ENCODE measurements at places on chromosomes 6 and 20.

DNA sequence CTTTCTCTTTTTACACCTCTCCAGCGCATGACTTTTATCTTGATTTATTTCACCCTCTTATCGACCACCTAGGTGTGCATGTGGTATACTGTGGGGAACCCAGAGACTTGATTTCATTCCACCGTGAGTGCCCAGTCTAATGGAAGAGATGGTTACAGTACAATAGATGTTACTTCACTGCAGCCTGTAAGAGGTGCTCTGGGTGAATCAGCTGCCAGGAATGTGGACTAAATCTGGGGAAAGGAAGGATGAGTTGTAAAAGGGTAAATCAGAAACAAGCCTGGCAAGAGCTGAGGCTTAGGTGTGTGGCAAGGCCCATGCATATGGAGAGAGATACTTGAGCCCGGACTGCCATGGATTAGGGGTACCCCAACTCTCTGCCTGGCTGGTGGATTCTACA is 7.4 kb downstream of the STK35 start:
- no peaks in the 10 kb centered on the region for H3K36me3 ChIP-seq
- H3K4me3 ChIP-seq = no peak overlapping the region
- no peaks in the 10 kb centered on the region for H3K27me3 ChIP-seq
- peaks cover 64% of the 10 kb centered on the region for H3K4me1 ChIP-seq
- DNase-seq = no peak

DNA sequence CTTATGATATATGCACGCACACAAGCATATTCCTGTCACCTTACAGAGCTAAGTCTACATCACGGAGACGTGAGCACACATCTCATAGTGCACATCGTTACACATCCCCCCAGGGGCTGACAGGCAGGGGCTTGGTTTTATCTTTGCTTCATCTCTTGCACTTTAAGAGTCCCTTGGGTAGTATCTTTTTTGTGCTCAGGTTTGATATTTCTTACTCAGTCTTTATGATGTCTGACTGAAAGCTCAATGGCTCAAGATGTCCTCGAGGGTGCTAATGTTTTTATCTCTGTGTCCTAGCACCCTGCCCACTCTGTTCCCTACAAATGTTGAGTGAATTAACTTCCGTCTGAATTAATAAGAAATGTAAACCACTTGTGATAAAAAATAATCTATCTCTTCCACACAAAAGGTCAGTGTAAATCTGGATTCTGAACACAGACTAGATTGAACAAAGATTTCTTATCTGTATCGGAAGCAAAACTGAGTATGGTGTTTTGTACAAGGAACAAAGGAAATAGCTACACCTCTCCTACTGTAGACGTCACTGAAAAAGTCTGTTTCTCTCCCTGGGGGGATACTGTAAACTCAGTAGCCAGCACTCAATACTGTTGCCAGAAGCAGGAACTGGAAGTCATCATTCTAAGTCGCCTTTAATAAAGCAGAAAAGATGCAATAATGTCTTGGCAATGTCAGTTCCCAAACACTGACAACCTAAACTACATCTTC is 195.1 kb downstream of the PRKN start:
- no peaks in the 10 kb centered on the region for H3K4me1 ChIP-seq
- no peak overlapping the region for H3K4me3 ChIP-seq
- H3K27me3 ChIP-seq = no peaks in the 10 kb centered on the region
- no peak overlapping the region for H3K27ac ChIP-seq

GRCh38 chr6:91135406-91136103 is 548.7 kb upstream of the MAP3K7 start:
- no peaks in the 10 kb centered on the region for H3K4me1 ChIP-seq
- no peak for DNase-seq
- H3K4me3 ChIP-seq = no peak overlapping the region
- no peaks in the 10 kb centered on the region for H3K27me3 ChIP-seq
- H3K36me3 ChIP-seq = no peaks in the 10 kb centered on the region
- no peak overlapping the region for H3K27ac ChIP-seq

DNA sequence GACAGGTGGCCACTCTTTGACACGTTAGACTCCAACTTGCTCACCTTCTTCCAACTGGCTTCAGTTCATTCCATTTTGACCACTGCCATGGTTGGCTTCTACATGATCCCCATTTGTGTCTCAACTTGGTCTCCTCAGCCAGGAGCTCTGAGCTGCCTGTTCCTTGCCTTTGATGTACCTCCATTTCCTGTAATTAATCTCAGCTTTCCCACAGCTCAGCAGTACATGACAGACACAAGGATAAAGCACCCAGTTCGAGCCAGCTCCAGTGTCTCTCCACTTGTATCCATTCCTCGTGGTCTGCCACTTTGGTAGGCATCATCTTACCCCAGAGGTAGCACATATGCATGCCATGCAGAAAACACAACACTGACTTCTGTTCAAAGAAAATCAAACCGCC is 161.0 kb downstream of the TSHZ2 start:
- H3K27me3 ChIP-seq = no peaks in the 10 kb centered on the region
- no peak overlapping the region for H3K4me3 ChIP-seq
- H3K4me1 ChIP-seq = no peaks in the 10 kb centered on the region

- H3K4me1 ChIP-seq = no peaks in the 10 kb centered on the region
- no peak overlapping the region for H3K27ac ChIP-seq
- no peaks in the 10 kb centered on the region for H3K36me3 ChIP-seq
These were observed 57.7 kb downstream of the OGFRL1 start for GRCh38 chr6:71346334-71346694.

DNA sequence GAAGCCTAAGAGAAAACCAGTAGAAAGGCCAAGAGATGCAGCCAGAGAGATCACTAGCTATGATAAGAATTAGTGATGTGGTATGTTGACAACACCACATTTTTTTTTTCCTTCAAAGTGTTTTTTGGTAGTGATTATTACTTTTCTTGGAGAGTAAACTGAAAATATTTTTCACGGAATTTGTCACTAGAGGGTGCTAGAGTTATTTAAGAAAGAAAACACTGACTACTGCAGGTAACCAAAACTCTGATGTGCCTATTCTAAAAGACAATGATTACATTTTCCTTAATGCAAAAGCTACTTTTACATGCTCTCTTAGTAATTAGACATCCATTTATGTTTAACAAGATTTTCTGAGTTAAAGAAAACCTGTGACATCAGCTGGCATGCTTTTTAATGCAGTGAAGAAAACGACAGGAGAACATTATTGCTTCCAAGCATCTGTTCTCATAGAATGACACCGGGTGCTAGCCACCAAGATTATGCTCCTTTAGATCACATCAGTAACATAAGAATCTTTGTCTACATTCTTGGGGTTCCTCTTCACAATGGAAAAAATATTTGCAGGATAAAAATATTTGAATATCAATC is 28.8 kb downstream of the RWDD2A start:
- no peaks in the 10 kb centered on the region for H3K4me1 ChIP-seq
- no peak overlapping the region for H3K4me3 ChIP-seq
- no peaks in the 10 kb centered on the region for H3K27me3 ChIP-seq
- no peak overlapping the region for H3K27ac ChIP-seq
- no peaks in the 10 kb centered on the region for H3K36me3 ChIP-seq

GRCh38 chr6:37648465-37649330 is 49.0 kb downstream of the MDGA1 start:
- no peak overlapping the region for H3K4me3 ChIP-seq
- H3K27me3 ChIP-seq = no peaks in the 10 kb centered on the region
- H3K27ac ChIP-seq = no peak overlapping the region
- no peaks in the 10 kb centered on the region for H3K36me3 ChIP-seq
- H3K4me1 ChIP-seq = peaks cover 6% of the 10 kb centered on the region

GRCh38 chr6:112221981-112222852 is 32.1 kb downstream of the LAMA4 start:
- no peaks in the 10 kb centered on the region for H3K36me3 ChIP-seq
- H3K4me1 ChIP-seq = no peaks in the 10 kb centered on the region
- no peak overlapping the region for H3K4me3 ChIP-seq
- no peak for DNase-seq
- H3K27me3 ChIP-seq = no peaks in the 10 kb centered on the region

- no peak for DNase-seq
- no peaks in the 10 kb centered on the region for H3K27me3 ChIP-seq
- no peaks in the 10 kb centered on the region for H3K4me1 ChIP-seq
- H3K4me3 ChIP-seq = no peak overlapping the region
These were observed 80.6 kb upstream of the ARMC2 start for GRCh38 chr6:108767418-108768165.

DNA sequence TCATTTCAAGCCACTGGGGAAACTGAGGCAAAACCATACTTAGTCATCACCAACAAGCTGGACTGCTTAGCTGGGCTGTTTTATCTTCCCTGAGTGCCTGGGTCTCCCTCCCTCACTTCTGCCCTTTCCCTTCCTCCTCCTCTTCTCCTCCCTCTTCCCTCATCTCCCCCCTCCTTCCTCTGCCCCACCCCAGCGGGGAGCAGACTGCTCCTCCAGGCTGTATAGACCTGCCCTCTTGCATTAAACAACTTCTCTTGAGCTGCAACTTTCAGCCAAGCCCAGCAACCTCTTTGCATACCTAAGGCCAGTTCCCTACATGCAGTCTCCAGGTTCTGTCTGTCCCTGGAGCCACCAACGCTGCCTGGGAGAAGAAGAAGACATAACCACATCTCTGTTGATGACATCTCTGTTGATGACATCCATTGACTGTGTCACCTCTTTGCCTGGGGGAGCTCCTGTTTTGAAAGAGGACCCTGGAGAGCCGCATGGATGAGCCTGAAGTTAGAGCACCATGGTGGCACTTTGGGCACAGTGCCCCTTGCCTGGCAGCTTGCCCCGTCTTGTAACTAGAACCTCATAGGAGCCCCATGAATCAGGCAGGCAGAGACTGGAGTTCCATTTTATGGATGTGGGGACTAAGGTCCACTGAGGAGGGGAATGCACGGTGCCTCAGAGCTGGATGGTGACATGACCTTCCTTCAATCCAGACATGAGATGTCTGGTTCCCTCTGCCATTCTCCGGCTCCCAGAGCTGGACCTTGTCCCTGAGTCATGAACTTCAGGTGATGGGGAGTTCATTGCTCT is 7.8 kb upstream of the BPIFB6 start:
- no peaks in the 10 kb centered on the region for H3K4me1 ChIP-seq
- no peak overlapping the region for H3K27ac ChIP-seq
- no peak for DNase-seq
- no peak overlapping the region for H3K4me3 ChIP-seq
- H3K36me3 ChIP-seq = no peaks in the 10 kb centered on the region

DNA sequence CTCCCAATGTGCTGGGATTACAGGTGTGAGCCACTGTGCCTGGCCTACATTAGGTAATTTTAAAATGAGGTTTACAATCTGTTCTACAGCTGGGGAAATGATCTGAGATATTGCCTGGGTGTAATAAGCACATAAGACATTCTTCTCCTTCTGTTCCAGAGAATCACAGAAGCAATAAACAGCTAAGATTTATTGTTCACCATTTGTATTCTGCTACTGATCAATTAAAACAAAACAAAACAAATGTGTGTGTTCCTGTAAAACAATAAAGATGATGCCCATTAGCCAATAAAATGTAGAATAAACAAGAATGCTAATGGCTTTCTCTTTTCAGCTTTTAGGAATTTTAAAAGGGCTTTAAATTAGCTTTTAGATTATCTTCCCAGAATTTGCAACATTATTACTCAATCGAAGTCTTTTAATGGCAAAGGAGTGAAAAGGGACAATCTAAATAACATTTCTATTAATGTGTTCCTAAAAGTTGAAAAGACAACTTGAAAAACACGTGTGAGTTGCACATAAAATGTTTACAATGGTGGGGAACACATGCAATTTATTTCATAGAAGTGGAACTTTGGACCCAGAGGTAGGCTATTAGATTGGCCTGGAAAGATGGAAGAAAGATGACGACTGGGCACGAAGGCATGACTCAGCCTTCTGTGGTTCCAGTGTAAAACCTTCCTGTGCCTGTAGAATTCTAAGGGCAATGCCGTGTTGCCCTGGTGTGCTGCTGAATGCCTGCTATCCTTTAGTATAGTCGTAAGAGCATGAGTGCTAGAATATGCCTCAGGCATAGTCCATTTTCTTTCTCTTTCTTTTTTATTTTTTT is 29.0 kb upstream of the DEK start:
- no peaks in the 10 kb centered on the region for H3K36me3 ChIP-seq
- no peak overlapping the region for H3K4me3 ChIP-seq
- DNase-seq = no peak
- no peak overlapping the region for H3K27ac ChIP-seq
